ENCODE measurements at places on chromosomes 2 and 18.

DNA sequence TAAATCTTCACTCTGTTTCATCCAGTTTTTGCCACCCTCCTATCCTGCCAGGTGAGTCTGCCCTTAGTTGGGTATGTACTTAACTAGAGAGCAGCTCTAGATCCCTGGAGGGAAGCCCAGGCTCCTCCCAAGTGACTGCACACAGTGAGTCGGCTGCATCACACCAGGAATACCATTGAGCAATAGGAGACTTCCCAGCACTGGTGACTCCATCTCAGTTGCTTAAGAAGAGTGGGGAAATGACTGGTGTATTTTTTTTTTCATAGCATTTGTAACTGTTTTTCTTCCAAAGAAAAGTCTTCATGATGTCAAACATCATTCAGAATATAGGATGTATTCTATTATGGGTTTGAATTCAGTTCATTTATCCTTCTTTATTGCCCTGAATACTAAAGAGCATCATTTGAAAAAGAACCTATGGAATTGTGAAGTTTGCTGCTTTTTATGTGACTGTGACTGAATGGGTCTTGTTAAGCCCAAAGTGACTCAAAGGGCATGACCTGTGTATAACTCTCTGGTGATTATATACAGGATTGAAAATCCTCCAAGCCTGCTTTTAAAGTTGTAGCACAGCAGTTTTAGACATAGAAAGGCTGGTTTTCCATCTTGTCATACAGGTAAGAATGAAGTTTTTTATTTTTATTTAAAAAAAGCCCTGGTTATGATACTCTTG lies 84.3 kb downstream of the MAP3K20 start:
- DNase-seq = peak; percentile 99

- no peak for DNase-seq
These were observed 114.3 kb downstream of the PRKCE start for GRCh38 chr2:45765728-45766254.

DNA sequence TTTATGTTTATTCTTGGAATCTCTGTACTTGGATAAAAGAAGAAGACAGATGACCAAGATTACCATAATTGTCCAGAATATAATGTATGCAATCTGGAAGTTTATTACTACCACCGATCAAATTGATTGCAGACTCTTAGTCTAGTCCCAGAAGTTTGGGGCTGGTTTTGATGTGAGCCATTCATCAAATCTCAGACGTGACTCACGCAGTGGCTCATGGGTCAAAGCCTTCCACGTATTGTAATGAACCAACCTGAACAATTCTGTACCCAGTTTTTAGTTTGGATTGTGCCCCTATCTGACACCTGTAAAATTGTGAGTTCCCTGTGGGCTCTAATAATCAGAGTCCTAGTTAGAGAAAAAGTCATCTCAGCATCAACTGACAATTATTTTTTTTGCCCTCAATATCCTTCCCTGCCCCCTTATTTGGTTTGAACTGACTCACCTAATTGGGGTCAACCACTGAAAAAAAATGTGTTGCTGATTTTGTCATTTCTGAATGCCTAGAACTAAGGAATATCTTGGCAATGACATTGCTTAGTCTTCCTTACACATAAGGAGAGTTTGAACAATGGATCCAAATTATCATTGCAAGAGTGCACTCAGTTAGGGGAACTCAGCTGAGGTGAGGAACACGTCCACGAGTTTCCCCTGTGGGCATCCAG lies 219.5 kb upstream of the NRP2 start:
- no peak for DNase-seq

- DNase-seq = no peak
These were observed 31.3 kb downstream of the CD226 start for GRCh38 chr18:69916412-69916811.

GRCh38 chr2:150465703-150466569 lies 21.5 kb downstream of the RND3 start:
- peak; percentile 31 for DNase-seq
